ENCODE measurements at places on chromosomes 7 and 10.

DNA sequence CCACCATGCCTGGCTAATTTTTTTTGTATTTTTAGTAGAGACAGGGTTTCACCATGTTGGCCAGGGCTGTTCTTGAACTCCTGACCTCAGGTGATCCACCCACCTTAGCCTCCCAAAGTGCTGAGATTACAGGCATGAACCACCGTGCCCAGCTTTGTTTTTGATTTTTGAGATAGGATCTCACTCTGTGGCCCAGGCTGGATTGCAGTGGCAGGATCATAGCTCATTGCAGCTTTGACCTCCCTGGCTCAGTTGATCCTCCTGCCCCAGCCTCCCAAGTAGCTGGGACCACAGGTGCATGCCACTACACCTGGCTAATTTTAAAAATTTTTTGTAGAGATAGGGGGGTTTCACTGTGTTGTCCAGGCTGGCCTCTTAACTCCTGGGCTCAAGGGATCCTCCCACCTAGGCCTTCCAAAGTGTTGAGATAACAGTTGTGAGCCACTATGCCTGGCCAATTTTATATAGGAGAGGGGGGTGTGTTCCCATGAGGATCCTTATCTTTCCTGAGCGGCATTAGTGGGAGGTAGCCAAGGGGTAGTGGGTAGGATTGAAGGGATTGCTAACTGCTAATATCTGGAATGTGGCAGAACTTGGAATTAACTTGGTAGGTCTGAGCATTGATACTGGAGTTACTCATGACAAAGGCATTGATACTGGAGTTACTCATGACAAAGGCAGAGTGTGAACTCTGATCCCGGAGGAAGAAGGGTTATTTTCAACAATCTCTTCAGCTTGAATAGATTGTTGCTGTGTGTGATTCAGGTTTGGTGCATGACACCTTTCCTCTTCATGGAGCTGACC is 1.0 kb upstream of the NOLC1 start:
- peaks cover 33% of the 10 kb centered on the region for H3K4me1 ChIP-seq
- H3K36me3 ChIP-seq, result peaks cover 31% of the 10 kb centered on the region
- no peaks in the 10 kb centered on the region for H3K27me3 ChIP-seq
- peak overlapping the region; percentile 95 for H3K27ac ChIP-seq
- peak overlapping the region; percentile 90 for H3K4me3 ChIP-seq
- no peak for DNase-seq

GRCh38 chr10:71338728-71339495 is 19.9 kb downstream of the SLC29A3 start:
- H3K27me3 ChIP-seq, result no peaks in the 10 kb centered on the region
- H3K4me1 ChIP-seq, result peaks cover 15% of the 10 kb centered on the region
- H3K36me3 ChIP-seq, result peaks cover 14% of the 10 kb centered on the region

DNA sequence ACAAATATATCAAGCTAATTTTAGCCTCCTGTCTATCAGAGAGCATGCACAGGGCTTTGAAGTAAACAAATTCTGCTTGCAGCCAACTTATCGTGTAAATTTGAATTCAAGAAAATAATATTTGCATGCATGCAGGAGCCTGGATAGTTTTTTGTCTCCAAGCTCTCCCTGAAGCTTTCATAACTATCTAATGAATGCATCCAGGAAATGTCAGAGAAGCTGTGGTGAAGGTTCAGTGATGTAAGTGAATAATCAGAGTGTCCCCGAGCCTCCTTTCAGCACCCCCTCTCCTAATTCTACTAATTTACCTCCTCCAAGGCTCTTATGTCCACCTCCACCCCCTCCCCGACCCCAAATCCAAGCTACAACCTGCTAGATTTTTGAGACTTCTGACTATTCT is 172.0 kb upstream of the ZNF32 start:
- DNase-seq, result no peak
- no peaks in the 10 kb centered on the region for H3K27me3 ChIP-seq
- no peak overlapping the region for H3K4me3 ChIP-seq
- peaks cover 38% of the 10 kb centered on the region for H3K4me1 ChIP-seq
- peaks cover 4% of the 10 kb centered on the region for H3K36me3 ChIP-seq

DNA sequence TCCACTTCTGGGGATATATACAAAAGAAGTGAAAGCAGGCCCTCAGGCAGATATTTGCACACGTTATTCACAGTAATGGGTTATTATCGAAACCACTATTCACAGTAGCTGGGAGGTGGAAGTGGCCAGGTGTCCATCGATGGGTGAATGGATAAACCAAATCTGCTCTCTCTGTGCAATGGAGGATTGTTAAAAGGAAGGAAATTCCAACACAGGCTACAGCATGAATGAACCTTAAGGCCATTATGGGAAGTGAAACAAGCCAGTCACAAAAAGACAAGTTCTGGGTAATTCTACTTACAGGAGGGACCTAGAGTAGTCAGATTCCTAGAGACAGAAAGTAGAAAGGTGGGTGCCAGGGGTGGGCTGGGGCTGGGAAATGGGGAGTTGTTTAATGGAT is 48.5 kb upstream of the BHLHA15 start:
- no peaks in the 10 kb centered on the region for H3K27me3 ChIP-seq
- peaks cover 16% of the 10 kb centered on the region for H3K4me1 ChIP-seq
- H3K4me3 ChIP-seq, result no peak overlapping the region

DNA sequence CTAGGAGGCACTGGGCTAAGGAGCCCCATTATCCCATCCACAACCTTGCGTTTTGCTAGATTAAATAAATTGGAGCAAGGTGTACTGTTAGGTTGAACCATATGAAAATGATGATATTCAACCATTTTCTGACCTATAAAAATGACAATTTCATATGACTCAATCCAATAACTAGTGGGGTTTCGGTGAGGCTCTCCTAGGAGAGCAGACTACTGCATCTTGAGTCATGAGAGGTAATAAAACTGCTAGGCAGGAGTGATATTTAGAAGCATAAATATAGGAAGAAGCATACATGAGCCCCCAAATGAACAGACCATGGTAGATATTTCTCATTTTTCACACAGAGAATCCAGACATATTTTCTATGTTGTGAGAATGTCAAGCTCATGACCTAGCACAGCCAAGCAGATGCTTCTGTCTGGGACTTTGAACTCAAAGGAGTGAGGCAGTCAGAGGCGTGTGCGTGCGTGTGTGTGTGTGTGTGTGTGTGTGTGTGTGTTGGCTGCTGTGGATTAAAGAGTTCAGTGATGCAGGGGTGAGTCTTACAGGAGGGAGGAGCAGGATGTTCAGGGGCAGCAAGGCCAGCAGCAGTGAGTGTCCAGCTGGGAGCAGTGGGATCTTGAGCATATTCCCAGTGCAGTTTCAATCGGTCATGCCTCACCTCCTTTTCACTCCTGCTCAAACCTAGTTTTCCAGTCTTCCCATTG is 17.8 kb upstream of the WDR11 start:
- no peaks in the 10 kb centered on the region for H3K36me3 ChIP-seq
- DNase-seq, result no peak
- H3K27me3 ChIP-seq, result peaks cover 36% of the 10 kb centered on the region
- H3K27ac ChIP-seq, result no peak overlapping the region
- H3K4me1 ChIP-seq, result no peaks in the 10 kb centered on the region

- no peak overlapping the region for H3K4me3 ChIP-seq
- H3K36me3 ChIP-seq, result peaks cover 5% of the 10 kb centered on the region
- no peaks in the 10 kb centered on the region for H3K27me3 ChIP-seq
- DNase-seq, result no peak
- no peaks in the 10 kb centered on the region for H3K4me1 ChIP-seq
Measured at GRCh38 chr10:53909791-53910190, 891.2 kb downstream of the PCDH15 start.

DNA sequence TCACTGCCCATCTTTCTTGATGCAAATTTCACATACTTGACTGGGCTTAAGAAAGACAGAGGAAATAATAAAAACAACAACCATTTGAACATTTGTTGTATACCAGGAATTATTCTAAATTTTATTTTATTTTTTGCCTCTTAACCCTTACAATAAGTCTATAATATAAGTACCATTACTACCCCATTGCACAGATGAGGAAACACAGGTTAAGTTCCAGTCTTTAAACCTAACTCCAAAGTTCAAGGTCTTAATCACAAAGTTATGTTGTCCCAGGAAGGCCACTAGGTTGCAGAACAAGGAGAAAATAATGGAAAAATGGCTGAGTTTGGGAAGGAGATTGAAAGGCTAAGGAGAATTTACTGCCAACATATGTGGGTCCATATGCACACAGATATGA is 3.5 kb downstream of the FKBP14 start:
- H3K4me1 ChIP-seq, result peaks cover 36% of the 10 kb centered on the region
- H3K36me3 ChIP-seq, result peaks cover 4% of the 10 kb centered on the region
- no peak overlapping the region for H3K27ac ChIP-seq
- no peak for DNase-seq

- no peaks in the 10 kb centered on the region for H3K36me3 ChIP-seq
- no peak overlapping the region for H3K27ac ChIP-seq
- H3K4me1 ChIP-seq, result no peaks in the 10 kb centered on the region
- peaks cover 68% of the 10 kb centered on the region for H3K27me3 ChIP-seq
Measured at GRCh38 chr10:78811174-78811573, 257.6 kb upstream of the ZMIZ1 start.

DNA sequence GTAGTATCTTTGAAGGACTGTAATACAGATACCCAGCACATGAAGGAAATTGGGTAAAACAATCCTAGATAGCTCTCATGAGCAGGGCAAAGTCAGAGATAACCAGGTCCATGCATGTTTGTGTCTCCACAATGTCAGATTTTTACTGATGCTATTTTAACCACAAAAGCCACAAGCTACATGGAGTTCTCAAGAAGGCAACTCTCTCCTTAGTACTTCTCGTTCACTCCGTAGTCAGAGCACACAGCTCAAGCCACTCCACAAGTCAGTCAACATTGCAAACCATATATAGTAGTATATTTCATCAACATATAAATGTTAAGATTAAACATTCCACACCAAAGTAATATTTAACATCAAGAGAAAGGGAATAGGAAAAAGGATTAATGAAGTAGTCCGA is 98.0 kb upstream of the PIK3CG start:
- peak overlapping the region; percentile 19 for H3K4me3 ChIP-seq
- H3K27ac ChIP-seq, result peak overlapping the region; percentile 86
- no peak for DNase-seq
- no peaks in the 10 kb centered on the region for H3K36me3 ChIP-seq

DNA sequence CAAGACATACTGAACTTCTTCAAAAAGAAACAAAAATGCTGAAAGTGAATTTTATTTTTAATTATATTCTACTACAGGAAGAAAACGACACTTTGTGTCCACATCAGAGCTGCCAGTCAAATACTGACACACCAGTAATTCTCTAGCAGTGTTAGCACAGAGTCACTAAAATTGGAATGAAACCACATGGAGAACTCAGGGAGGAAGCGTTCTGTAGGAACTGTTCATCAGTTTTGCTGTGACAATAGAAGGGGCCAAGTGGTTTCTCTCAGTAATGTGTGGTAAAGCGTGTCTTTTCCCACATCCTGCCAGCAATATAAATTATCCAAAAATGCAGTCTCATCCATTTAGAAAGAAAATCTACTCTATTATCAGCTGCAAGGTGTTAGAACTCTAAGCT is 683.3 kb downstream of the GRM8 start:
- no peaks in the 10 kb centered on the region for H3K36me3 ChIP-seq
- H3K4me3 ChIP-seq, result no peak overlapping the region
- H3K27me3 ChIP-seq, result no peaks in the 10 kb centered on the region
- no peak for DNase-seq
- H3K27ac ChIP-seq, result no peak overlapping the region

- no peaks in the 10 kb centered on the region for H3K4me1 ChIP-seq
- no peak for DNase-seq
- H3K27me3 ChIP-seq, result no peaks in the 10 kb centered on the region
- no peak overlapping the region for H3K27ac ChIP-seq
Measured at GRCh38 chr10:24034571-24034970, 174.4 kb upstream of the KIAA1217 start.

DNA sequence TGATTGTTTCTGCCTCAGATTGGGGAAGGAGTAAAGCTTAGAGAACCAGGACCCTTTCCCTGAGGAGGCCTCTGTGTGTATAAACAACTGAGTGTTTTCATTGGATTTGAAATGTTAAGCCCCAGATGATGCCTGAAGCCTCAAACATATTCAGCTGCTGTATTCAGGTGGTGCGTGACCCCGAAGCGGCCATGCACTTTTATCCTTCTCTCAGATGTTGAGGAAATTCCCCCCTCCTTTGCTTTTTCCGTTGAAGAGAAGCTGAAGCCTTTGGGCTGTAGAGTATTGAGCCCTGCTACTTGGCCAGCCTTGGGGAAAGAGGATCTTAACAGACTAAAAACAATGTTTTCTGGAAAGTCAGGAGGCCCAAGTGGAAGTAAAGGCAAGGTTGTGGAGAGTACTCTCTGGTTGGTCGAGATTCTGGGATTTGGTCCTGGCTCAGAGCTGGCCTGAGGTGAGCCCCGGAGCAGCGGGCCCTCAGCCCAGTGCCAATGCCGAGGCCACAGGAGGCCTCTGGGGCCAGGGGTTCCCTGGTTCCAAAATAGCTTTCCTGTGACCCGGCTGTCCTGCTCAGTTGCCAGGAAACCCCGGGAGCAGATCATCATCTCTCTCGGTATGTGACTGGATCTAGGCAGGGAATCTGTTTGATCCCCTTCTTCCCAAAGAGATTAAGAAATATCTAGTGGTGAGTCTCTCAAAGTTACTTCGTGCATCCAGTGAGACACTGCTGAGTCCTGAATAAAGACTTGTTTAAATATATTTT is 22.5 kb downstream of the FKBP6 start:
- no peak overlapping the region for H3K4me3 ChIP-seq
- H3K36me3 ChIP-seq, result peaks cover 1% of the 10 kb centered on the region
- H3K4me1 ChIP-seq, result no peaks in the 10 kb centered on the region

DNA sequence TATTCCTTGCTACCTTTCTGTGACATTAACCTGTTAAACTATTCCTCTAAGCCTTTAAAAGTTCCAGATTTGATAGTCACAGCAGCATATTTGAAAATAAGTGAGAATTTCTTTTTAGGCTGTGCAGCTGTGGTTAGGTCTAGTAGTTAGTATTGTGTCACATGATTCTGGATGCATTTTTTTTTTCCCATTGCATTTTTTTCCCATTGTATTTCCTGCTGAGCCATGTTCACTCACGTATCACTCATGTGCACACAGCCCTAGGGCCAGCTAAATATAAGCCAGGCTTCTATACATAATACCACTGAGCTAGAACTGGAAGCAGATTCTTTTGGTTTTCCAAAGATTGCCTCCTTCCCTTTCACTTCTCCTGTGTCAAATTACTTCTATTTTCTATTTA is 37.4 kb downstream of the DNAJC9 start:
- H3K36me3 ChIP-seq, result peaks cover 8% of the 10 kb centered on the region
- no peak overlapping the region for H3K27ac ChIP-seq
- no peak overlapping the region for H3K4me3 ChIP-seq

- no peak overlapping the region for H3K27ac ChIP-seq
- peaks cover 33% of the 10 kb centered on the region for H3K4me1 ChIP-seq
- no peaks in the 10 kb centered on the region for H3K27me3 ChIP-seq
- no peak overlapping the region for H3K4me3 ChIP-seq
- no peak for DNase-seq
Measured at GRCh38 chr10:79293841-79294581, 53.3 kb upstream of the PPIF start.

GRCh38 chr7:132437730-132438129 is 138.5 kb downstream of the PLXNA4 start:
- no peaks in the 10 kb centered on the region for H3K27me3 ChIP-seq
- H3K36me3 ChIP-seq, result peaks cover 2% of the 10 kb centered on the region
- H3K27ac ChIP-seq, result peak overlapping the region; percentile 20
- DNase-seq, result no peak
- peaks cover 63% of the 10 kb centered on the region for H3K4me1 ChIP-seq

GRCh38 chr10:123151737-123152135 is 2.5 kb upstream of the BUB3 start:
- peaks cover 29% of the 10 kb centered on the region for H3K27me3 ChIP-seq
- H3K4me1 ChIP-seq, result peaks cover 43% of the 10 kb centered on the region
- H3K36me3 ChIP-seq, result peaks cover 17% of the 10 kb centered on the region
- no peak overlapping the region for H3K27ac ChIP-seq

Data from central memory CD8-positive, alpha-beta T cell (primary cell).